Naive B cell (primary cell): ENCODE measurements at places on chromosomes 11 and 22.

GRCh38 chr11:94961255-94961654 lies 12.1 kb downstream of the CWC15 start:
- no peak for DNase-seq

GRCh38 chr11:76665172-76665571 lies 5.4 kb downstream of the LRRC32 start:
- DNase-seq: no peak

DNA sequence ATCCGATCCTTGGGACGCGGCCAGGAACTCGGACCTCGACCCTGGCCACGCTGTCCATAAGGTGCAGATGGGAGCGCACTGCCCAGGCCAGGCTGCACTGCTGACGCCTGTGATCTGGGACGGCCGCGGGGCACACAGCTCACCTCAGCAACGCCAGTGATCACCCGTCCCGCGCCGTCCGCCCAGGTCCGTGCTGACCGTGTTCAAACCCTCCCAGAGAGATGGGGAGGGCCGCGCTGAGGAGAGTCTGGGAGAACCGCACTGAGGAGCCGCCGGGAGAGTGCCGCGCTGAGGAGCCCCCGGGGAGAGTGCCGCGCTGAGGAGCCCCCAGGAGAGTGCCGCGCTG lies 636 bp downstream of the KCNQ1OT1 start:
- DNase-seq: no peak

- no peak for DNase-seq
Measured at GRCh38 chr11:121063728-121064127, 37.3 kb upstream of the TECTA start.

DNA sequence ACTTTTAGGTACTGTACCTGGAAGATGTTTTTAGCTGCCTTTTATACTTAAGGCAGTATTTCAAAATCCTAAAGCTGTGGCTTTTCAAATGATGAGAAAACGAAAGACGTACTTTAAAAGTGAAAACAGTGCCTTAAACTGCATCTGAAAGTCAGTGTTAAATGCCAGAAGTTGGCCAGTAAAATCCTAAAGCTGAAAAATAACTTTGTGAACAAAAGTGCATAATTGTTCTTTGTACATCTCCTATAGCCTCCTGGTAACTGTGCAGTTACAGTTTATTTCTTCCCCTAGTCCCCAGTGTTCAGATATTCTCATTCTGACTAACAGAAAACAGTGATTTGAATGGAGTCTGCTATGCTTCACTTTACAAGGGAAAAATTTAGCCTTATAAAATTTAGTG lies 6.8 kb downstream of the EED start:
- no peak for DNase-seq

- no peak for DNase-seq
Measured at GRCh38 chr11:8721609-8722500, 39.3 kb downstream of the RPL27A start.

- no peak for DNase-seq
Measured at GRCh38 chr22:21920341-21921183, 32.1 kb downstream of the PPM1F start.

- no peak for DNase-seq
Measured at GRCh38 chr11:93832780-93833179, 17.6 kb downstream of the VSTM5 start.

DNA sequence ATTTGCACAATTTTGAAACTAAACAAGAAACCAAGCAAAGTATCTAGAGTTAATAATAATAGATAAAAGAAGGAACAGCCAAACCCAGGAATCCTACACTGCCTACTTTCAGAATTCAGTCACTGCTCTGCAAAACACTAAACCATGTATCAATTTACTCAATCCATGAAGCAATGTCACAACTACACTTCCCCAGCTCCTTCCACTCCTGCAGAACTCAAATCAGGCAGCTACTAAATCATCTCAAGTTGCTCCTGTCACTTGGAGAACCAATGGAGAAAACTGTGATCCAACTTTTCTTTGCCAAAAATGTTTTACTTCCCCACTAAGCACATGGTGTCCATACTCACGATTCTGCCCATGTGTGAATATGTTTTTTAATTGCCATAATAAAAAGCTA lies 24.9 kb upstream of the C11orf58 start:
- DNase-seq: no peak

- DNase-seq: peak; percentile 42
Measured at GRCh38 chr11:130315354-130315970, 745 bp upstream of the ZBTB44 start.

DNA sequence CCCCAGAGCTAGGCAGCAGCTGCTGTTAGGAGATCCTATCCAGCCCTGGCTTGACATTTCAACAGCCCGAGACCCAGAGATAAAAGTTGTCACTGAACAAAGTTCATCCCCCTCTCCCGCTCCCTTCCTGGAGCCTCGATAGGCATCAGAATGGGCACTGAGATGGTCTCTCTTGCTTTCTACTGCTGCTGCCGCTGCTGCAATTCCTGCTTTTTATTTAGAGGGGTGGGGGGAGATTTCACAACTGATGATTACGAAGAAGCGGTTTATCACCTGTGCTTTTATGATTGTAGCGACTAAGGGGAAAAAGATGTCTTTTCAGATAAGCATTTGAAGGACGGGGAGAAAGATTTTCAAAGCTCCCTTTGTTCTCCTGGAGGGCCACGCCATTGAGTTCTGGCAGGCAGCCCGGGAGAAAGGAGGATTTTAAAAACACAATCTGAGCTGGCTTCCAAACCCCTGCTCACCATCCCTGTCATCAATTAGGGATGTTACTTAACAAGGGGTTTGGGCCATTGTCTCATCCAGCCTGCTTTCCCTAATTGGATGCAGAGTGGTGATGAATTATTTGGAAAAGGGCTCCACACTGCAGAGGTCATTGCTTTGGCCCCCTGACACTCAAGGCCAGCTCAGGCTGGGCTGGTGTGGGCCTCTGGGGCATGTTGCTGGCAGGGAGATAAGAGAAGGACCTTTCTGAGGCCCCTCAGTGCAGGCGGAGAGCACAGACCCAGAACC lies 344.7 kb downstream of the BUD13 start:
- no peak for DNase-seq

- no peak for DNase-seq
Measured at GRCh38 chr22:47173535-47174021, 411.1 kb downstream of the TBC1D22A start.

DNA sequence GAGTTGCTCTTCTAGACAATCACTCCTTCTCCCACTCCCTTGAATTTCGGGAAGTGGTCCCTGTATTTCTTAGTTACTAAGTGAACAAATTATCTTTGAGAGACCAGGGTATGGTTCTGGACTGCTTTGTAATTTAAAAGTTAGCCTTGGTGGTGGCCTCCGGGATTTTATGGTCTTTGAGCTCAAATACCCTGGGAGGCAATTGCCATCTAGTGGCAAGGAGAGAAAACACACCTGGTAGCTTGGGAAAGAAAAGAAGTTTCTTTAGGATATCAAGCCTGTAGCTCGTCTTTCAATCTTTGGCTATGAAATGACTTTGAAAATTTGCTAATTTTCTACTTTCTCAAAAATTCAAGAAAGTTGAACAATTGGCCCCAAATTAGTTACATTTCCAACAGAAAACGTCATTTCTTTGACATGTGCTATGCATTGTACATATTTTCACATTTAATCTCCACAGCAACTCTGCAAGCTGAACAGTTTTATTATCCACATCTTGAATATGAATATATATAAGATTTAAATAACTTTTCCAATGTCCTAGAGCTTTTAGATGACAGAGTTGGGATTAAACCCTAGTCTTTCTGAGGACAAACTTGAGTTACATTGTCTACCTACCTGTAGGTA lies 39.1 kb downstream of the MMP27 start:
- peak; percentile 20 for DNase-seq

GRCh38 chr11:17606233-17607082 lies 59.4 kb downstream of the OTOG start:
- DNase-seq: no peak

DNA sequence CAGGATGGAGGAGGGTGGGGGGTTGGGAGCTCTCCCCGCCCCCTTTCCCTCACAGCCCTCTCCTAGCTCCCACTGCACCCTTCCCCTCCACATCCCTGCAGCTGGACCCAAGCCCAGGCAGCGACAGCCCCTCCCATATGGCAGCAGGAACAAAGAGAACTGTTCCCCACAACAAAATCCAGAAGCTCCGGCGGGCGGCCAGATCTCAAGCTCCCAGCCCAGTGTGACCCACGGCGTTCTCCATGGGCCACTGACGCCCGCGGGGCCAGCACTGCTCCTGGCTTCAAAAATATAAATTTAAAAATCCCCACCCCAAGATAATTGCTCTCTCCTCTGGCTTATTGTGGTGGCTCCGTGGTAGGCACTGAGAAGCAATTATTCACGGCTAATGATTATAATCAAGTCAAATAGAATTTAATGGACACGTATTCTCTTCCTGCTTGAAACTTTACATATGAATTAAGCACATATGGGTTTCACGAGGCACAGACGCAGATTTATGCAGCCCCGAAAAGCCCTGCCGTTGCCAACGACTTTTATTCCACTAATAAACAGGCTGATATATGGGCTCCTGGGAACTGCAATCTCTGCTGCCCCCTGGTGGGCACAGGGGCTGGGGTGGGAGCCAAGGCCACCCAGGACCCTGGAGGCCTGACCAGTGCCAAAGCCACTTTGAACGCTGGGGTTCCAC lies 17.5 kb downstream of the MACROD1 start:
- peak; percentile 69 for DNase-seq

GRCh38 chr22:46381142-46381541 lies 45.6 kb downstream of the TRMU start:
- no peak for DNase-seq

DNA sequence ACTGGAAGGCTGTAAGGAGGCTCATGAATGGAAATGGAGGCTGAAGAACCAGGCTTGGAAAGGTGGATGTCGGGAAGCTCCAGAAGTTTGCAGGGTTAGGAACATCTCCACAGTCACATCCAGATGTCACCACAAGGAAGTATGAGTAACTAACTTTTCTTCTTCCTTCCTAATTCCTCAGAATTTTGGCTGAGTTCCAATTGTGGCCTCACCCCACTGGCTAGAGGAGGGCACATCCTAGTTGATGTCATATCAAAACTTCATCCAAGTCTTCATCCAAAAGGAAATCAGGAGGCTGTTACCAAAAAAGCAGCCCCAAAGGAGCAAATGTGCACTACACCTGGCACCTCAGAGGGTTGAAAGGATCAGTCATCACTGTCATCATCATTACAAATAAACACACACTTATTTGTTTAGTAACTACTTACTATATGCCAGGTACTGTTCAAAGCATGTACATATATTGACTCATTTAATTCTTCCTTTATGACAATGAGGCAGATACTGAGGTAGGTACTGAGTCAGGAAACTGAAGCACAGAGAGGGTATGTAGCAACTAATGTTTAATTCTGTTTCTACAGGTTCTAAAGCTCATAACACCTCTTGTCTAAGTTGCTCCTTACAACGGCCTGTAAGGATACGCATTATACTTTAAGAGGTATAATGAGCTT lies 7.3 kb upstream of the PTPN5 start:
- no peak for DNase-seq

DNA sequence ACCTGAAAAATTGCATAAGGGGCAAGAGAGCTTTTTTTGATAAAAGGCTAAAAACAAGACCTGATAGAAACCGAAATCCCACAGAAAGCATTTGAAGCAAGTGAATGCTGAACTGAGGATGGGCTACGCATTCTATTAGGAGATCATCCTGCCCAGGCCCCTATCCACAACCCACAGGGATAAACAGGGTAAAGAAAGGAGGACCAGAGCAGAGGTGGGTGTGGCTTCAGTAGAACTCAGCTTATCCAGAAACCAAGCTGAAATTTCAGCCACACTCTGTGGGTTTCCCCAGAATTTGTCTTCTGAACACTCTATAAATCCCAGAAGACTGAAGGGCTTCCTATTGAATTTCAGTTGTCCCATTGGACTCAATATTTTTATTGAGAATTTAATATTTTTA lies 195.1 kb downstream of the ETS1 start:
- no peak for DNase-seq

GRCh38 chr11:118924591-118925585 lies 838 bp downstream of the BCL9L start:
- peak; percentile 58 for DNase-seq

DNA sequence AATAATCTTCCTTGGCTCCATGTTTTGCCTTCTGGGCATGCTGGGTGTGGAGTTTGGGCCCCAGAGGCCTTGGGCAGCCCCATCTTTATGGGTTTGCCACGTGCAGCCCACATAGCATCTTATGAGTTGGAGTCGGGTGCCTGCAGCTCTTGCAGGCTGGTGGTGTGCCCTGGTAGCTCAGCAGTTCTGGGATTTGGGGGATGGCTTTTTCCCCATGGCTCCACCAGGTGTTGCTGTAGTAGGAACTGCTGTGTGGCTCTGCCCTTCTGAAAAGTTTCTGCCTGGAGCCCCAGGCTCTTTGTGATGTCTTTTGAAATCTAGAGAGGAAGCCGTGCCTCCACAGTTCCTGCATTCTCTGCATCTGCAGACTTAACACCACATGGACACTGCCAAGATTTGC lies 16.8 kb downstream of the EED start:
- DNase-seq: no peak
